ENCODE measurements at places on chromosomes 2 and 18.

DNA sequence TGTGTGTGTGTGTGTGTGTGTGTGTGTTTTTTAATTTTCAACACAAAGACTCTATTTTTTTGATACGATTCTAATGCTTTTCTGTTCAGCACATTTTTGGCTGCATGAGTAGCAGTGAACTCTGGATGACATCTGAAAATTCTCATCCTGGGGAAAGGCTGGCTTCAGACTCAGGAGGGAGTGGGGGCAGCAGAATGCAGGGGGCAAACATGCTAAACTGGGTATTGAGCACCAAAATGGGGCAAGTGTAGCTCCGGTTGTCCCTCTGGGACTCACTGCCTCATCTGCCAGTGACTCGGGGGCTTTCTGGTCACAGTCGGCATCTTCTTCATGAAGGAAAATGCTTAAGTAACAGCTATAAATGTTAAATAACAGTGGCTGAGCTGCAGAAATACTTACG is 116.8 kb upstream of the PID1 start:
- no peak for DNase-seq

GRCh38 chr2:74316627-74317295 is 26.5 kb downstream of the SLC4A5 start:
- no peak for DNase-seq

DNA sequence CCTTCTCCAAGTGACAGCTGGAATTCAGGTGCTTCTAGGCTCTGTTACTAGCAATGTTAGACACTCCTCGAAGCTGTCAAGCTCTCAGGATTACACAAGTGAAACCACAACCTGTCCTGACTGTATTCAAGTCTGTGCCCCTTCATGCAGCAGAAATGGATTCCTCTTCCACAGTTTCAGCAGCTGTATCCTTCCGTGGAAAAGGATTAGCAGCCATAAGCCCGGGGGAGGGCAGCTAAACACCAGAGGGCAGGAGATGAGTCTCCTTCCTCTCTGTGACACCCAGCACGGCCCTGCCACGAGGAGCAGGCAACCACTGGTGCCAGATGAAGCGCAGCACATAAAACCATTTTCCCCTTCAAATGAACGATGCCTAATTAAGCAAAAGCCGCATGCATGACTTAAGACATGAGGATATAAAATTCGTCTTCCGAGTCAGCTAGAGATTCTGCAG is 1.2 kb downstream of the ST3GAL5 start:
- peak; percentile 5 for DNase-seq

GRCh38 chr2:69212238-69213028 is 174.6 kb downstream of the GFPT1 start:
- no peak for DNase-seq

- peak; percentile 61 for DNase-seq
Measured at GRCh38 chr2:56014046-56014730, 90.6 kb upstream of the EFEMP1 start.

DNA sequence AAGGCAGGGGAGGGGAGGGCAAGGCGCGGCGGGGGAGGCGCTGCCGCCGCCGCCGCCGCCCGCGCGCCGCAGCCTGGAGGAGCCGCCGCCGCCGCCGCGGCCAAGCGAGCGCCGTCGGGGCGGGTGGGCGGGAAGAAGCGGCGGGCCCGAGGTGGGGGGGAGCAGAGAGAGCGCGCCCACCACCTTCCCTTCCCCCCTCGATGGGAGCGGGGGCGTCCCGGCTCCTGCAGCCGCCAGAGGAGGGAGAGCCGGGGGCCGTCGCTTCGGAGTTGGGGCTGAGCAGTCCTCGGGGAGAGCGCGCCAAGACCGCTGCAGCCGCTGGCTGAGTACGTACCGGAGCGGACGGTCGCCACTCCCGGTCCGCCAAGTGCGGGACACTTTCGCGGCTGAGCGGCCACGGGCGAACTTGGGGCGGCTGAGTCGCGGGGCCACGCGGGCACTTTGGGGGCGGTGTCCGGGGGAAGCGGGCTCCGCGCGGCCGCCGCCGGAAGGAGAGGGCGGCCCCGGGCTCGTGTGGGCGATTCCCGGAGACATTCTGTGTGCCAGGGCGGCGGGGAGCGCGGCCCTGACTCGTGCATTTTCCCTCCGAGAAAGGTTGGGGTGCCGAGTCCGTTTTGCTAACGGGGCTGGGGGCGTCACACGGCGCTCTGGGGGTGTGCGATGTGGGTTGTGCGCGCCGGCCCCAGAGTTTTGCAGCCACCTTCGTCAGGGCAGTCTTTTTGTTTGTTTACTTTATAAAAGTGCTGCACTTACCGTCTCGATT is at the start of gene NAB1:
TSS of gene NAB1 (plus strand) at position 49 of the 763 bp plus-strand sequence. CDS start 10,094 bp downstream, outside the sequence.
- DNase-seq, result peak; percentile 27

GRCh38 chr2:230627806-230628724 is 84.6 kb upstream of the CAB39 start:
- no peak for DNase-seq

DNA sequence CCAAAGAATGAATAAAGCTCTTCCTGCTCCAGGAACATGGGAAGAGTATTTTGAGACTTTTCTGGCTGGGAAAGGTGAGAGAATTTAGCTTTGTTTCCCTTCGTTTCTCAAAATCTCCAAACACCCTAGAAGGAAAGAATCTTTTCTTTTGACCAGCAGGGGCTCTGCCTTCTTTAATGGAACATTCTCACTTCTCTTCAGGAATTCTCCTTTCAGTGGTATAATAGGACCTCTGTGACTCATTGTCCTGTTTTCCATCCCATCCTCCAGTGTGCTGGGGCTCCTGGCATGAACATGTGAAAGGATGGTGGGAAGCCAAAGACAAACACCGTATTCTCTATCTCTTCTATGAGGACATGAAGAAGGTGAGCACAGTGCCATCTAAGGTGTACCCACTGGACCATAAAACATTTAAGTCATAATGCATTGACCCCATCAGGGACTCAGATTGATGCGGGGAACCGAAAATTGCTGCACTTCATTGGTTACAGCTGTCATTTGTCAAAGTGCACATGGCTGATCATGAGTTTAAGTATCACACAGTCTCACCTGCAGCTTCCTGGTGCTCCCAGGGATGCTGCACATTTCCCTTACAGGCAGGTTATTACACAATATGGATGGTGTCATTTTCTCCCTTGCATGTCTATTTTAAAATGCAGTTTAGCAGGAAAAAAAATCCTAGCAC is 5.5 kb downstream of the SULT1C4 start:
- no peak for DNase-seq

GRCh38 chr2:160394153-160394552 is 99.5 kb downstream of the RBMS1 start:
- no peak for DNase-seq

DNA sequence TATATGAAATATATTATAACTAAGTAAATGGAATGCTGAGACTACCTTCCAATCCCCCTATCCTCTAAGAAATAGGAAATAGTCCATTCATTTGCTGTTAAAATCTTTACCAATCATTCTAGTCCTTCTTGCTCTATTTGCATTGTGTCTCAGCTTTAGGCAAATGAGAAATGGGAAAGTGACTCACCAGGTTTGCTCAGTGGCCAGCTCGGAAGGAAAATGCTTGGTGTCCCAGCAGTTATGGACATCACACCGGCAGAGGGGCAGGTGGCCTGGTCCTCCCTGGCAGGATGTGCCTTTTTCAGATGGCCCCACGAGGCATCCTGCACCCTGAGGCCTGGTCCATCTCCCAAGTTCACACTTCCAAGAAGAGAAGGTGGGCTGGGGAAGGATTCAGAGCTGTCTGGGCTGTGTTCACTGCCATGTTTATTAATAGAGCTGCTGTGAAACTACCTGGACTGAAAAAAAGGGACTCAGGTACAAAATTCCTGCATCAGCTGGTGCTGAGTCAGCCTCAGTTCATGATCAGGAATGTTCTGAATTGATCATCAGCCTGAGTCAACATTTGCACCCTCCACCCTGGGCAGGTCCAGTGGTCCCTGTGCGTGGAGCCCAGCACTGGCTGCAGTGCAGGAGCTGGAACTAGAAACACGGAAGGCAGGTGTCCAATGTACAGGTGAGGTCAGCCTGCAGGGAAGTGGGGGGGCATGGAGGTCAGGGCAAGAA is 60.1 kb upstream of the ARL4C start:
- no peak for DNase-seq

DNA sequence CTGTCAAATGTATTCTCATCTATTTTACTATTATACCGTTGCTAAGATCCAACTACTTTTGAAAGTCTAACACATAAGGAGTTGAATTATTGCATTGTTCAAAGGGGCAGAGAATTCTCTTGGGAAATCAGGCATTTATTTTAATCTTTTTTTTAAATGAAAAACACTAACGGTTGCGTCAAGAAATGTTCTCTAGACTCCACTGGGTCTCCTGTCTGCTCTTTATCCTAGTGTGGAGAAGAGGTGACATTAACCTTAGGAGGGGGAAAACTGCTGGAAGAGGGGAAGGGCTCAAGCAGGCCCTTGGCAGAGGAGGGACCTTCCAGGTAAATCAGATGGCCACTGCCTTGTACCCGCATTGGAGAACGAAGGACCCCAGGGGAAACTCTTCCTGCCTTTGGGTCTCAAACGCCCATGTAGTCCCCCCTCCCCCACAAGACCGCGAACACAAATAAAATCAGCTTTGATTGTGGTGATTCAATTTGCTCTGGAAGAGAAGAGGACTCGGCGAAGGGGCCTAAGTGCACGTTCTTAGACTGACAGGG is 1.1 kb upstream of the APCDD1 start:
- DNase-seq, result no peak

GRCh38 chr2:67650291-67651133 is 253.4 kb downstream of the ETAA1 start:
- no peak for DNase-seq

DNA sequence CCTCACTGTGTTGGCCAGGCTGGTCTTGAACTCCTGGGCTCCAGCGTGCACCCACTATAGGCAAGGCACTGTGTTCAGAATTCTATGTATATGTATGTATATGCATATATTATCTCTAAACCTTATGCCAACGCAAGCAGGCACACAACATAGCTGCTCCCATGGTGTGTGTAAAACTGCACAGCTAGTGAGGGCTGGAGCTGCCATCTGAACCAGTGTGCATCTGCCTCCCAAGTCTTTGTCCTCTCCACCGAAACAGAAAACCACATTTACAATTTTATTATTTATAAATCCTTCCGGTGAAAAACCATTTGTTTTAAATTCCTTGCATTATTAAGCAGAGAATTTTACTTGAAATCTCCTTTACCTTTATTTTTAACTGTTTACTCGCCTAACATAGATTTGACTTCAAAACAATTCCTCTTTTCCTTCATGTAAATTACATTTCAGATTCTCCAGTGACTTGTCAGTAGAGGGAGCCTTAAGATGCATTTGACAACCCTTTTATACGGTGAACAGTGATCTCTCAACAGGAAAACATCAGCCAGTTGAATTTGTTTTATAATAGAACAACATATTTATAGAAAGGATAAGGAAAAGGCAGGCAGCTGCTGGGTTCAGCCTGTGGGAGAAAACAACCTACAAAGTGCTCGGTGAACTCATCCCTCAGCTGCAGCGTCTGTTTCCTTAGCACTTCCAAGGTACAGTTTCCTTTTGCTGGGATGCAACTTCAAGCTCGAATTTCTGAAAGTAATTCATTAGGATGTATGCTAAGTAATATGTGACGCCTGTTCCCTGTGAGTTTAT is 101.2 kb downstream of the MYT1L start:
- no peak for DNase-seq

DNA sequence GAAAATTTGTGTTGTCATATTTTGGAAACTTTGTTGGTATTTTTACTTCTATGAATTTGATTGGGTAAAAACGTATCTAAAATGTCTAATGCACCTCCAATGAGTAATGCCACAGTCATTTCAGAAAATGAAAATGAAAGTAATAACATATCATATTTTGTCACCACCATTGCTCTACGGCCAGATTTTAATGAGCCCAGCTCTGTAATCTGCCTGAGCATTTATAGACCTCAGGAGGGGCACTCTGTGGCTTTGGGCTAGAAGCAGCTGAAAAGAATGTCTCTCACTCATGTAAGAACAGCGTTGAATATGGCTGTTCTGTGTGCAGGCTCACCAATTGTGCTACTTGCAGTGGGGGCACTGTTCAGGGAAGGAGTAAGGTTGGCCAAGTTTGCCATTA is 32.7 kb upstream of the ABCA12 start:
- no peak for DNase-seq

GRCh38 chr2:86491088-86491487 is 49.9 kb downstream of the KDM3A start:
- no peak for DNase-seq

- DNase-seq, result no peak
Measured at GRCh38 chr2:116988303-116988702, 826.2 kb upstream of the DDX18 start.

Measured in NCI-H1092 (cell line).